ENCODE measurements at places on chromosomes 7 and 10.

GRCh38 chr10:82472406-82473335 is 597.7 kb downstream of the NRG3 start:
- DNase-seq = no peak

DNA sequence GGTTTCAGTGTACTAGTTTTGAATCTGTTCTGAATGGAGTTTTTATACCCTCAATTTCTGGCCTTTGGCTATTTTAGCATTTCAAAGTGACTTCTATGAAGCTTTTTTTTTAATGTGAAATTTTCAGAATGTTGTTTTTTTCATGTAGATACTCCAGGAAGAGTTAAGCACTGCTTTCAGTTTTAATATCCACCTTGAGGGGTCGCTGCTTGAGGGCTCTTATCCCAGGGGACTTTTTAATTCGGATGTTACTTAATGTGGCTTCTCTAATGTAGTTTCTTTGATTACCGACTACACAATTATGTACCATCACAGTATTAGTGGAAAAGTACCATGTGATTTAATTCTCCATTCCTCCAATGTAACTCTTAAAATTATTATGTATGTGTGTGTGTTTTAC is 5.2 kb downstream of the IFIT5 start:
- no peak for DNase-seq

DNA sequence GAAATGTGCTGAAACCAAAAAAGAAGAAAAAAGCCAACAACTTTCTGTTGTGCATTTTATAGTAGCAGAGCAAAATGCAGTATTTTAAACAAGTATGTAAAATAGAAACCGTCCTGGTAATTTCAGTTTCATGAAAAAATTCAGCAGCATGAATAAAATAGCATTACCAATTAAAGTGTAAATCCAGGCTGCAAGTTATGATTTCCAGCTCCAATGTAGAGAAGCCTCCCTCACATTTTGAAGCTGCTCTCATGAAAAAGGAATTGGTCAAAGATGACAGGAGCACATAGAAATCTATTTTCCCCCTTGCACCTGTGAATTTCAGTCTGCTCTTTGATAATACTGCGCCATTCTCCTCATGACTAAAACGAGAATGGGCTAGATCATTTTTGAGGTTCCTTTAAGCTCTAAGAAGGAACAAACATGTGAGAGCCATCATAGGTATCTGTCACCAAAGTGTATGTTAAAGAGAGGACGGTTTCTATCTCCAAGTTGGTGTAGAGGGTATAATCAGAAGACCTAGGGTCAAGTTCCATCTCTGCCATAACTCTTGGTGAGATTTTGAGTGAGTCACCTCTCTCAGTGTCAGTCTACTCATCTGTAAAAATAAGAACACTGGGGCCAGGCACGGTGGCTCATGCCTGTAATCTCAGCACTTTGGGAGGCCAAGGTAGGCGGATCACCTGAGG is 107.5 kb downstream of the MTPAP start:
- DNase-seq = no peak

GRCh38 chr10:27614776-27615175 is 110.7 kb downstream of the RAB18 start:
- no peak for DNase-seq

GRCh38 chr10:88545359-88545758 is 37.8 kb downstream of the RNLS start:
- DNase-seq = no peak

DNA sequence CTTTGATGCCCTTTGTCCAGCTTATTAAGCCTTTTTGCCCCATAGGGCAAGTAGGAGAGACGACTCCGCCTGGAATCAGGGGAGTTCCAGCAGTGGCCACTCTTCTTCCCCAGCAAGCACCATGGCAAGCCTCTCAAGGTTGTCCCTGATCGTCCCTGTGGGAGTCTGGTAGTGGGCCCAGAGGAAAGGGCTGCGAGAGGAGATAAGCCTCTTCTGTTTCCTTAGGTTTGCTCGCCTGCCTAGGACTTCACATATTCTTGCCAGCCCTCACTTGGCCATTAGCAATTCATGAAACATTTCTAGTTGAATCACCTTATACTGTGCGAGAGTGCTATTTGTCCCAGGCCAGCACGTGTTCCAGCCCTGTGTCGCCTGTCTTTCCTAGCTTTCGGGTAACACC is 47.8 kb upstream of the CPN1 start:
- no peak for DNase-seq

- DNase-seq = no peak
Observed at GRCh38 chr7:24800667-24801066, 43.4 kb upstream of the GSDME start.

DNA sequence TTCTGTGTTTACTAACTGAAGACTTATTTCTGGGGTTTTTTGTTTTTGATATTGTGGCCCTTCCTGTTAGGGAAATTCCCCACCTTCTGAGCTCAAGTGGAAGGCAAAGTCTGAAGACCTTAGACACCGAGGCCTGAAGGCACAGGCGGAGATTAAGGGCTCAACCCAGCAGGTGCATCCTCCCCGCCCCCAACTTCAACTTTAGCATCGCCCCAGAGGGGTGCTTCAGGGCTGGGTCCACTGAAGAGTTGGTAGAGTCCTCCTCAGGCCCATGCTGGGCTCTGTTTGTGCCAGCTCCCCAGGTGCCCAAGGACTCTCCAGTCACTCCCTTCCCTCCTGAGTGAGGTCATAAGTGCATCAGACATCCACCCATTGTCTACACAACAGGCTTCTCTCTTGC is 9.4 kb upstream of the PPIA start:
- no peak for DNase-seq

- no peak for DNase-seq
Observed at GRCh38 chr10:110344622-110345021, 39.9 kb upstream of the SMNDC1 start.

DNA sequence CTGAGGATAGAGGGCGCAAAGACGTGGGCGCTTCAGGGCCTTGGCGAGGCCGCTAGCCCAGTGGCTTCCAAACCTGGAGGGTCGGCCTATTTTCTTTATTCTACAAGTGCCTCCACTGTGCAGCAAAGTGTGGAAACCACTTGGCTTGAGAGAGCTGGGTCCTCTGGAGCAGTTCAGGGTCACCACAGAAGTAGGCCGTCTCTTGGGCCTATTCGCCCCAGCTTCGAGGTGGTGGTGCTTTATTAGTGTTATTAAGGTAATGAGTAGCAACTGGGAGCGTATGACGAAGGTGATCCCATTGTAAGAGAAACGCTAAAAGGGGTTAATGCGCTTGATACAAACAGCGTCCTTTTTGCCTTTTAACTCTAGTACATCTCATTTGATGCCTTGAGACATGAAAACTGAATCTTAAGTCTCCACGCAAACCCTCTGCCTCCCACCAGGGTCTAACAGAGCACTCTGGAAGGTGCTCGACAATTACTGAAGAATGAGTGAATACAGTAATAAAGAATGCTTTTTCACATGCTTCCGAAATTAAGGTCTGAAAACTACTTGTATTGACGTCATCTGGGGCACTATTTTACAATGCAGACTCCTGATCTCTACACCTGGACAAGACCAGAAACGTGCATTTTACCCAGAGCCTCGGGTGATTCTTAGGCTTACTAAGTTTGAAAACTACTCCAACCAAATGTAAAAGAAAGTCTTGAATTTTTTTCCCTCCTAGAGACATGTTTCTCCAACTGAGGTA is 647 bp upstream of the GSAP start:
- no peak for DNase-seq

- no peak for DNase-seq
Observed at GRCh38 chr7:16982640-16983350, 101.0 kb upstream of the AGR3 start.

DNA sequence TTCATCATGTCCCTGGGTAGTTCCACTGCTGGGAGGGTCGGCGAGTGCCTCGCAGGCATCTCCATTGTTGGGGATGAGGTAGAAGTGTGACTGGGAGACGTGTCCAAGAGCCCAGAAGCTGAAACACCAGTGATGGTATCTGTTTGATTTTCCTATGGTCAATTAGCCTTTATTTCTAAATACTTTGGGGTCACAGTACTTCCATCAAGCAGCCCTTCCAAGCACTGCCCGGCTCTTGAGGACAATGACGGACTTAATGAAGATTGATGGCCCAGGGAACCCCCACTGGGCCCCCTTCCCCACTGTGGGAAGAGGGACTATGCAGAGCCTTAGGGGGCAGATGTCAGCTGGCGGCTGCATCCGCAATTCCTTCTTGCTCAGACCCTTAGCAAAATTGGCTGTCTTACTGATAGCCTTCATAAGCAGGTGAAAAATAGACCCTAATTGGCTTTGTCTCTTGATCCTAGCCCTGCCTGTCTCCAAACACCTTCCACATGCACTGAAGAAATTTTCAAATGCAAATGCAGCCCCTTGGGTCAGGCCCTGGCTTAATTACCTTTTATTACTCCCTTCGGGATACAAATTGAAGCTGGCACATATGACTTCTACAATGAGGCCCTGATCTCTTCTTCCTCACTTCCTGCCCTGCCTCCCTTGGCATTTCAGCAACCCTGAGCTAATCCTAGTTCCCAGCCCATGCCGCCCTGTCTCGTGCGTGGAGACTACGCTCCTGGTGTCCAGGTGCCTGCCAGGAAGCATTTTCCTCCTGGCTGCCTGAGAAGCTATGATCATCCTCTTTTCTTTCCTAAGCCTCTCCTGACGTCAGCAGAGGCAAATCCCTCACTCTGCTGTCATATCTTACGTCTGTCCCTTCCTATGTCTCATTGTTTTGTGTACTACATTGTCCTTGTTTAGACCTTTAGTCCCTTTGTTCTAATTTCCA is 124.5 kb upstream of the GDF10 start:
- DNase-seq = no peak

DNA sequence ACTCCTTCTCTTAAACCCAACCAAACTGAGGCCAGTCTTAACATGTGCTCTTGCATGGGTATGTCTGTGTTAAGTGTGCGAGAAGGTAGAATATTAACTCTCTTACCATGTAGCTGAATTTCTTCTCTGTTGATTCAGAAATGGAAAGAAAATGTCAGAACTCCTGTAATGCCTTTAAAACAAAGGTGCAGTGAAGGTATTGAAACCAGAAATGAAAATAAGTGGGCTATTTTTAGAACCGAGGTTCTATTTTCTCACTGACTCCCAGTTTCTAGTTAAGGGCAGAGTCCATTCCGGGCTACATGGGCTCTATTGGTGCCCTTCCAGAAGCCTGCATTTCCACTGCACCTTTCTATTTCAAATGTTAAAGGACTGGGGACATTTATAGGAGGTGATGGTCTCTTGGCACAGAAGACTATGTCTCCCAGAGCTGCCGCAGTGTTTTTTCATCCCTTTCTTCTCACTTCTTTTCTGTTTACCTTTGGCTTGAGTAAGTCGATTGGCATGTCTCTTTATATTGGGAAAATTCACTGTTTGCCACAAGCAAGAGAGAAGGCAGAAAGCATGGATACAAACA is 174.9 kb downstream of the LRMDA start:
- no peak for DNase-seq

DNA sequence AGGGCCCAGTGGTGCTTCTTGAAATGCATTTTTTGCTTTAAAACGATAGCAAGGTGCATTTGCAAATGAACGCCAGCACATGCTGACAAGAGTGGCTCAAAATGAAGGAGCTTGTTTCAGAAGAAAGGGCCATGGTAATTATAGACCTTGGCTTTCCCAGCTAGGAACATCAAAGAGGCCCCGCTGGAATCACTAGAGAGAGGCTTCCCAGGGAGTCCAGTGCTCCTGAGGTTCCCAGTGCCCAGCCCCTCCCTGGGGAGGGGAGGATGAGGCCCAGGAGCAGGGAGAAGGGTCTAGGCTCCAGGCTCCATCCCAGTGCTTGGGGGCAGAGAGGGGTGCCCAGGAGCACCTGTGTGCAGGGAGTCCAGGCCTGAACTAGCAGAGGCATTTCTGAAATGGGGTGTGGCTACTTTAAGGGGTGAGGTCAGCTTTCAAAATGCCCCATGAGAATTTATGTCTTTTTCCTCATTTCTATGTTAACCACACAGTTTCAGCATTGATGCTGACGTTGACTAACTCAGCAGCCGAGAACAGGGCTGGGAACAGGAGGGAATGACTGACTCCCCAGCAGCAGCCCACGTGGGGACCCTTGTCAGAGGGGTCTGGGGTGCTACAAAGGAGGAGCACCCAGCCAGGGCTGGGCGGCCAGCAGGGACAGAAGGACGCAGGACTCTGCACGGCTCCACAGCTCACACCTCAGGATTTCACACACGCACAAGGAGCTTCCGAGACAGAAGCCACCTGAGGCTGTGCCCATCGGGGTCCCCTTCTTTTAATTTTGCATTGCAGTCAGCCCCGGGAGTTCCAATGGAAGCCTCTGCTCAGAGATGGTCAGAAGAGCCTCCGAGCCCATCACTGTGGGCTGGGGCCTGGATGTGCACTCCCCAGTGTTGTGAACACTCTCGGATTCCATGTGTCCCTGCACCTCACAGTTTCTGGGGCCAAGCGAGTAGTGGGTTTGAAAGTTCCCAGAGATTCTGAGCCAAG is 570.2 kb downstream of the PTPRN2 start:
- no peak for DNase-seq

- DNase-seq = no peak
Observed at GRCh38 chr10:113047605-113047962, 97.5 kb downstream of the TCF7L2 start.

- DNase-seq = no peak
Observed at GRCh38 chr10:95688648-95689047, 5.1 kb downstream of the TCTN3 start.

DNA sequence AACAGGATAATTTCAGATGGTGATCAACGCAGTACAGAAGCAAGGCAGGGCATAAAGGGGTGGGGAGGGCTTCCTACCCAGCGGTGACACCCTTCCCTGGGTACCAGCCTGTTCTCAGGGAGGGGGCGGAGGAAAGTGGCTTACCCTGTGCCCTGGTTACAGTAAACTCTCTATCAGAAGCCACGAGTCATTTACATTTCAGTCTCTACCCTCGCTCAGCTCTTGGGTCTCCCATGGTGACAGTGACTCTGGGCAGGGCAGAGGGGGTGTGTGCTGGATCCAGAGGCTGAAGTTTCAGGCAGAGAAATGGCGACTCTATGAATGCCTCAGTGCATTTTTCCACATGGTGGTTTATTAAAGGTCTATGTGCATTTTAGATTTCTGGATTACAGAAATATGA is 107.0 kb downstream of the ADARB2 start:
- DNase-seq = no peak

GRCh38 chr10:69873135-69873639 is 71.5 kb downstream of the COL13A1 start:
- DNase-seq = no peak

DNA sequence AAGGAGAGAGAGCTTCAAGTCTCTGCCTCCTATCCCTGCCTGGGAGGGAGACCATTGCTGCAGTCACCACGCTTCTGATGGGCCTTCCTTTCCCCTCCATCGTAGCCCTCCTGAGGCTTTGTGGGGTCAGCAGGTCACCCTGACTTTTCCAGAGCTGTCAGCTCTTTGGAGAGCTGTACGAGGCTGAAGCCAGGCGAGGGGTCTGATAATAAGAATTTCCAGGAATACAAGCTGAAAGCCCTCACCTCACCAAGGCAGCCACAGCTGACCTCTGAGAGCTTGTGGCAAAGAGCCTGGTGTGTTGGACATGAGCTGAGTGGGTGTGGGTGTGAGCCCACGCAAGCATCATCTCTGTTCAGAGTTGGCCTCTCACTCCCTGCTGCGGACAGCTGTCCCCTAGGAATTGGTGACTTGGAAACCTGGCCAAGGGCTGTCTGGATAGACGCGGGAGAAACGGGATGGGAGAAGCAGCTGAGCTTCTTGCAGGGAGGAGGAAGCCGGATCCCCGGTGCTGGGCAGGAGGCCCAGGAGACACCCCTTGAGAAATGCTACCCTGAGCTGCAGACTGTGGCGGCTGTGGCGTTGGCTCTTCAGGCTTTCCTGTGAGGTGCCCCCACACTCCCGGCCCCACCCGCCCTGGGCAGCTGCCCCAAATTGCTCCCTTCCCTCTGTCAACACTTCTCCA is 122.1 kb upstream of the BTBD16 start:
- no peak for DNase-seq

- no peak for DNase-seq
Observed at GRCh38 chr7:102472126-102473041, 6.3 kb downstream of the POLR2J start.
